HuH-7 (cell line): ENCODE measurements at places on chromosomes 1 and 21.

DNA sequence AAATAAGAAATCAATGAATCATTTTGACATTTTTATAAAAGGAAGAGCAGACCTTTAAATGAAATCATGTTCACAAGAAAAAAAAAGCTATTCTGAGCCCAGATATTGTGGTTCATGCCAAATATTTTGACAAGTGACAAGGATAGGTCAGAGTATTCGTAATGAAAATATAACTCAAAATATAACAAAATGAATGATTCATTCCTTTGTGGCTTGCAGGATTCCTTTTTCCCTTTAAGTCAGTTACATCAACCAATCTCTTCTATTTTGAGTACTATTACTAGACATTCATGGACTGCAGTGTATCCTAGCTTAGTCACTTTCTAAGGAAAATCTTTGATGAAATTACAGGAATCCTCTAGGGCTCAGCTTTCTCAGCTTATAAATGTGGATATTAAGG is 188.7 kb downstream of the COL11A1 start:
- DNase-seq: no peak

GRCh38 chr1:234216116-234216703 is 157.0 kb upstream of the COA6 start:
- no peak for DNase-seq

- no peak for DNase-seq
Measured at GRCh38 chr21:34559089-34559631, 47.1 kb upstream of the KCNE1 start.

DNA sequence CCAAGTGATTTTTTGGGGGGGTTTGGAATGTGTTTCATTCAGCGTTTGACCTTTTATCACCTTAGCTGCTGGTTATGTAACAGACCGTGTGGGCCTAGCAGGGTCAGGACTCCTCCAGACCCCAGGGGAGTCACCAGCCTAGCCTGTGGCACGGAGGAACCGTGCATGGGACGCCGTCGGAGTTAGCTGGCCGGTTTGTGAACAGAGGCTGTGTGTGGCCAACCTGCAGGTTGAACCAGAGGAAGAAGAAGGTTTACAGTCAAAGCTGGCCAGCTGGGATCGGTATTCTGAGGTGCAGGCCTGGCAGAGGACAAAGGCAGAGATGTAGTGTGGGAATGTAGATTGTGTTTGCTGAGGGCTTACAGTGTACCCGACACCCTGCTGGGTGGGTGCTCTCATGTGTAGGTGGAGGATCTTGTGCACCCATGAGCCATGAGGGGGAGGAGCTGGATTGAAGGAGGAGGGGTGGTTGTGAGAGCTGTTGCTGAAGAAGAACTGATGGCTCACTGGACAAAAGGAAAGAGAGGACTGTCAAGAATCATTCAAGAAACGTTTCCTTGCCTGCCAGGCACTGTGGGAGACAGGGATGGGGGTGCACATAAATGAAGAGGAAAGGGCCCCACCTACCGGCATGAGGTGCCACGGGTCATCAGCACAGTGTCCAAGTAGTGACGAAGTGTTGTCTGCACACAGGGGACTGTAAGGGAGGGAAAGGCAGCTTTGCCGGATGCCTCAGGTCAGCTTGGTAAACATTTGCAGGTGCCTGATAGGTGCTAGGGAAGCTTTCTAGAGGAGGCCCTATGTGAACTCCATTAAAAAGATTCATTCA is 40.0 kb upstream of the PWP2 start:
- DNase-seq: no peak

DNA sequence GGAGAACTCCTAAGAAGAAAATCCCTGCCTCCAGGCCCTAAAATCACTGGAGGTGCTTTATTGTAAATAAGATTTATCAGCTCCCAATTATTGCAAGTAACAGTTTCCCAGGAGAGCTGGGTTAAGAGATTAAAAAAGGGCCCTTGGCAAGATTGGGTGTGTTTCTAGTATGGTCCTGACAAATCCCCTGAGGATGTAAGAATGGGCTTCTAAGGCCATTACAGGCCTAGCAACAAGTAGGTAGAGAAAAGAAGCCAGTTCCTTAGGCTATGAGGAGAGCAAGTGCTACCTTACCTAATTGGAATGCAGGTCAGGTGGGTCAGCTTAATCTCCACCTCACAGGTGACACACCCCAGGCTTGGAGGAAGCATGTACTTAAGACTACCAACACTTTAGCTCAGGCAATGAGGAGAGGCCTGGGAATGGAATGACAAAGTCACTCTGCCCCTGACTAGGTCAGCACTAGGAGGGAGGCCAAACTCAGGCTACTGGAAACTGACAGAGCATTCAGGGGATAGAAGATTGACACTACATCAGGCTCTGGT is 6.8 kb upstream of the OTUD7B start:
- DNase-seq: no peak
